ENCODE measurements at places on chromosomes 3 and 15.

GRCh38 chr3:40973141-40973540, 226.2 kb upstream of the CTNNB1 start:
- H3K36me3 ChIP-seq = no peaks in the 10 kb centered on the region
- peak overlapping the region; percentile 33 for H3K27ac ChIP-seq
- DNase-seq = no peak
- peaks cover 35% of the 10 kb centered on the region for H3K4me1 ChIP-seq
- H3K27me3 ChIP-seq = no peaks in the 10 kb centered on the region

GRCh38 chr3:122060040-122060698, 5.0 kb downstream of the CD86 start:
- H3K27me3 ChIP-seq = no peaks in the 10 kb centered on the region
- H3K4me1 ChIP-seq = no peaks in the 10 kb centered on the region
- H3K36me3 ChIP-seq = no peaks in the 10 kb centered on the region

- H3K36me3 ChIP-seq = no peaks in the 10 kb centered on the region
- no peak overlapping the region for H3K27ac ChIP-seq
- no peak overlapping the region for H3K4me3 ChIP-seq
- DNase-seq = no peak
Measured at GRCh38 chr3:23052208-23052607, 150.9 kb upstream of the UBE2E2 start.

GRCh38 chr3:15579051-15579450, 22.3 kb downstream of the HACL1 start:
- H3K27ac ChIP-seq = peak overlapping the region; percentile 21
- DNase-seq = no peak
- H3K4me1 ChIP-seq = peaks cover 14% of the 10 kb centered on the region
- H3K36me3 ChIP-seq = peaks cover 48% of the 10 kb centered on the region
- no peaks in the 10 kb centered on the region for H3K27me3 ChIP-seq

- no peaks in the 10 kb centered on the region for H3K4me1 ChIP-seq
- H3K4me3 ChIP-seq = no peak overlapping the region
- H3K27ac ChIP-seq = no peak overlapping the region
- no peaks in the 10 kb centered on the region for H3K27me3 ChIP-seq
- DNase-seq = no peak
Measured at GRCh38 chr3:188527389-188527788, 373.4 kb downstream of the LPP start.

GRCh38 chr15:69637818-69638217, 185.2 kb downstream of the RPLP1 start:
- H3K4me1 ChIP-seq = no peaks in the 10 kb centered on the region
- DNase-seq = no peak
- no peaks in the 10 kb centered on the region for H3K27me3 ChIP-seq
- no peak overlapping the region for H3K27ac ChIP-seq
- no peak overlapping the region for H3K4me3 ChIP-seq

DNA sequence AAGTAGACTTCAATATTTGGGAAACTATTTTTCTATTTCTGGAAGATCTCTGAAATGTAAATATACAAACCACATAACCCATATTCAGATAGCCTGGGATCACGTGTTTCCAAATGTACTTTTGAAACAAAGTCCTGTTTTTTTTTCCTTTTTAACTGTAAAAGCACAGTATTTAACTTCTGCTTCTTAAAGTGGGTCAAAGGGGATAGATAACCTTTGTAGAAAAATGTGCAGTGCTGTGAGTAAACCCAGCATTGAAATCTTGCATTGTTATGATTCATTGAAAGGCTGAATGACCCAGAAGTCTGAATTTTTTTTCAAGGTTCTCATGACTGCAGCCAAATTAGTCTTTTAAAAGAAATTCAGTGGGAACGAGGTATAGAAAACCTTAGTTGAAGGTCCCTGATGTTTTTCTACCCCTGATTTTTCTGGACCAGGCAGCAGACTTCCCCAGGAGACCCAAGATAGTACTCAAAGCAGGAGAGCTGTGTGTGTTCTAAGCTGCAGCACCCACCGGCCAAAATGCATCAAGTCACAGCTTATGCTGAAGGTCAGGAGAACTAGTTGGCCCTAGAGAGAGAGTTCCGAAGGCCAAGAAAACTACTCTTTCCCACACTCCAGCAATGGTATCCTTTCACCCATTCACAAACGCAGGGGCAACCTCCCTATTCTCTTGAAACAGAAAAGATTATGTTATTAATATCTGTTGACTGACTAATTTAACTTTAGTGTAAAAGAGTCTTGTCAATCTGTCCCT, 43.6 kb upstream of the APH1B start:
- no peak for DNase-seq
- H3K27me3 ChIP-seq = no peaks in the 10 kb centered on the region
- H3K36me3 ChIP-seq = no peaks in the 10 kb centered on the region
- peak overlapping the region; percentile 60 for H3K27ac ChIP-seq

GRCh38 chr3:188687389-188687788, 484.4 kb upstream of the TPRG1 start:
- peaks cover 24% of the 10 kb centered on the region for H3K4me1 ChIP-seq
- H3K27me3 ChIP-seq = no peaks in the 10 kb centered on the region
- DNase-seq = no peak

- H3K27me3 ChIP-seq = no peaks in the 10 kb centered on the region
- H3K36me3 ChIP-seq = no peaks in the 10 kb centered on the region
- no peak overlapping the region for H3K27ac ChIP-seq
- H3K4me3 ChIP-seq = no peak overlapping the region
- DNase-seq = no peak
- no peaks in the 10 kb centered on the region for H3K4me1 ChIP-seq
Measured at GRCh38 chr15:27855137-27855536, 244.0 kb downstream of the OCA2 start.

GRCh38 chr3:54905261-54905888, 22.5 kb downstream of the LRTM1 start:
- no peak for DNase-seq
- no peaks in the 10 kb centered on the region for H3K36me3 ChIP-seq
- H3K4me3 ChIP-seq = no peak overlapping the region
- no peak overlapping the region for H3K27ac ChIP-seq

DNA sequence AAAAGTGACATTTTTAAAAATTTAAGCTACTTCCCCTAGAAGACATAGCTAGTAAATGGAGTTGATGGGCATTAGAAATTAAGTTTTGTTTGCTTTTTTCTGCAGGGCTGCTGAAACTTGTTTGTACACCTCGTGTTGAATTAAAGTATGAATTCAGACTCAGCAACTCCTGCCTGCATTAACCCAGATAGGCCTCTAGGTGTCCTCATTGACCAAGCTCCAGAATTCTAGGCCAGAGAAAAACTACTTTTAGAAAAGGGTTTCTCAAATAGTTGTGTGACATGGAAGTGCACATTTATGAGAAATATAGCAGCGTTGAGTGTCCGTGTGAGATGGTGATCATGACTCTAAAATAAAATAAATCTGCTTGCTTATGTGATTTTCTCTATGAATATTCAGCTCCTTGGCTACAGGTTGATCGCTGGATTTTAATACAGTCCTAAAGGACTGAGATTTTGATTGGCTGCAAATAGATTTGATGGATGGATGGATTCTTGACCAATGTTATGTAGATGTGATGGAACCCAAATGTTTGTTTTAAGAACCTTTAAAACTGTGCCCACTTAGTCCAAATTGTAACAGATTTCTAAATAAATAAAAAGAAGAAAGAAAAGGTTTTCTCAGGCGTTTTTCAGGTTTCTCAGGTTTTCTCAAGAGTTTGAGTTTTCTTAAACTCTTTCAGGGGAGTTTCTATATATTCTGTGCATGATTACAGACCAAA, 39.4 kb upstream of the LMOD3 start:
- no peaks in the 10 kb centered on the region for H3K27me3 ChIP-seq
- H3K4me1 ChIP-seq = no peaks in the 10 kb centered on the region
- no peak overlapping the region for H3K27ac ChIP-seq
- H3K36me3 ChIP-seq = no peaks in the 10 kb centered on the region

- no peaks in the 10 kb centered on the region for H3K4me1 ChIP-seq
- H3K4me3 ChIP-seq = no peak overlapping the region
- no peaks in the 10 kb centered on the region for H3K36me3 ChIP-seq
- H3K27me3 ChIP-seq = no peaks in the 10 kb centered on the region
Measured at GRCh38 chr3:153903430-153903829, 217.8 kb upstream of the ARHGEF26 start.

All from upper lobe of right lung (tissue), 1 donor.